ENCODE measurements at places on chromosomes 13 and 19. TPM values are rescaled to one million over a fixed set of nuclear protein-coding genes. Genes with fewer than 3 reads are reported as not detected.

- DNase-seq, result no peak
Observed at GRCh38 chr19:10006335-10006708, 4.0 kb downstream of the COL5A3 start.

- no peak for DNase-seq
Observed at GRCh38 chr13:112131713-112132113, 64.8 kb downstream of the SOX1 start.

DNA sequence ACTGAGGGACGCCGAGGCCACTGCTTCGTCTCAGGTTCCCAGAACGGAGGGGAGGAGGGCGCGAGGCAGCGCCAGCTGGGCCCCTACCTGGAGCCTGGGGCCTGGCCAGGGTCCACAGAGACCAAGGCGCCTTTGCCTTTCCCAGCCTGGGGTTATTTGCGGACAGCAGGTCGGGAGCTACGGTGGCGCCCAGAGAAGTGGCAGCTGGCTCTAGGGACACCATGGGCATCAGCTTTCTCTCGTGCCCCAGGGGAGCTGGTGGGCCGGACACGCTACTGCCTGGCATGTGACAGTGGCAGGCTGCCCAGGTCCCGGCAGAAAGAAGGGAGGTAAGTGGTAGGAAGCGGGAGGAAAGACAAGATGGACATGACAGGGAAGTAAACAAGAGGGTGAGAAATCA lies 19.0 kb downstream of the AKT2 start:
- DNase-seq, result no peak

GRCh38 chr19:11200015-11200574 lies 2.8 kb upstream of the KANK2 start:
- DNase-seq, result no peak

- no peak for DNase-seq
Observed at GRCh38 chr19:20964798-20965197, 41.7 kb downstream of the ZNF85 start.

DNA sequence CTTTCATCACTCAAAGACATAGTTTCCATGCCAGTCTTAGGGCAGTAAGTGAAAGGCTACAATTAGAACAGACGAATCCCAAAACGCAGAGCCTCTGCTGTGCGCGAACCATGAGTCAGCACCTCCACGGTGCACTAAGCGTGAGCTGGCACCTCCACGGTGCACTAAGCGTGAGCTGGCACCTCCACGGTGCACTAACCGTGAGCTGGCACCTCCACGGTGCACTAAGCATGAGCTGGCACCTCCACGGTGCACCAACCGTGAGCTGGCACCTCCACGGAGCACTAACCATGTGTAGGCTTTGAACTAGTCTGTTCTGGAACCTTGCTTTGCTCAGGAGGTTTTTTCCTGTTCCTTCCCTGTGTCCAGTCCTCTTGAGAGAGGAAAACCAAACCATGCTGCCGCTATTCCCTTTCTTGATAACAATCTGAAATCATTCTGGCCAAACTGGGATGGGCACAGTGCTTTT lies 120.6 kb downstream of the IRS2 start:
- no peak for DNase-seq

DNA sequence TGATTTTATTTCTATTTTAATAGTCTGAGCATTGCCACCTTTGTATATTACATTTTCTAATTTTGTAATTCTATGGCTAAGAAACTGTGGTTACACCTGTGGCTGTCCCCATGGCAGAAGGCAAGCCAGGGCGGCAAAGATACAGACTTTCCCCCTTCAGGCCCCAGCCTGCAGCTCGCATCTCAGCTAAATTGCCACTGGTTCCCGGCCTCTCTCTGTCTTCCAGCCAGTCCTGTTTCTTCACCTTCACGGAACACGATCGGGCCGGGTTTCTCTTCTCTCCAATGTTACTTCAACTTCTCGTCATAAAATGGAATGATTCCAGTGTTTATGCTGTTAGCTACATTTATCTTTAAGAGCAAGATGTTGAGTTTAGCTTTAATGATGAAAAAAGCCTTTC lies 124.5 kb upstream of the ZNF507 start:
- DNase-seq, result no peak

- no peak for DNase-seq
Observed at GRCh38 chr19:29966588-29967249, 24.7 kb downstream of the URI1 start.

DNA sequence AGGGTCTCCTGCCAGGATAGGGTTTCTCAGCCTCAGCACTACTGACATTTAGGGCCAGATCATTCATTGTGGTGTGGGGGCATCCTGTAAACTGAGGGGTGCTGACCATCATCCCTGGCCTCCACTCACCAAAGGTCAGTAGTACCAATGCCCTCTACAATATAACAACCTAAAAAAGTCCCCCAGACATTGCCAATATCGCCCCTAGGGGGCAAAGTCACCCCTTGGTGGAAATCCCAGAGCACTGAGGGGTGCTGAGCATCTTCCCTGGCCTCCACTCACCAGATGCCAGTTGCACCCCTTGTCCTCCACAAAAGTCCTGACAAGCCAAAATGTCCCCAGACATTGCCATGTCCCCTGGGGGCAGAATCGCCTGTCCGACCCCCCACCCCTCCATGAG lies 21.6 kb downstream of the CPAMD8 start:
- no peak for DNase-seq

DNA sequence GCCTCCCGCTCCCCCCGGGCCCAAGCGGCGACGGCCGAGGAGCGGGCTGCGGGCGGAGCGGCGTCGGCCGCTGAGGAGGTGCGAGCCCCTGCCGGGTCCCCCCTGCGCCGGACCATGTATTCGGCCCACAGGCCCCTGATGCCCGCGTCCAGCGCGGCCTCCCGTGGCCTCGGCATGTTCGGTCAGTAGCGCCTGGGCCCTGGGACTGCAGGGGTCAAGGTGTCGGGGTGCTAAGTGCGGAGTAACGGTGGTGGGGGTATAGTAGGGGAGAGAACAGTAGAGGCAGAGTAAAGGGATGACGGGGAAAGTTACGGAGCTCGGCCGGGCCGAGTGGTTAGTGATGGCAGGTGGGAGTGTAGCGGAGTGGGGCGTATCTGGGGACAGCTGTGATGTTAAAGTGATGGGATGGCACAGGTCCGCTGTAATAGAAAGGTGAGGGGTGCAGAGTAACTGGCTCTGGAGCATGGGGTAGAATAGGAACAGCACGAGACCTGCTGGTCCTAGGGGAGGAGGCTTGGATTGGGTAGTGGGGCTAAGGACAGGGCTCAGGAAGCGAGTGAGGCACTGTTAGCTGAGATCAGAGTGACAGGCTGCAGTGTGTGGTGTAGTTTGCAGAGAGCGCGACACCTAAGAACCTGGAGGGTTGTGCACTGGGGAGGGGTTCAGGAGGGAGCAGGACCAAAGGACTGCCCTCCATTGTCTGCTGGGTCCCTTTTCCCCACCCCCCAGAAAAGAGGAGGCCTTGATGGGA lies 15.7 kb downstream of the CIC start:
- DNase-seq, result peak; percentile 45

GRCh38 chr13:98665638-98665995 lies 86.9 kb downstream of the SLC15A1 start:
- DNase-seq, result no peak

GRCh38 chr19:47353307-47353712 lies 4.2 kb downstream of the DHX34 start:
- no peak for DNase-seq

DNA sequence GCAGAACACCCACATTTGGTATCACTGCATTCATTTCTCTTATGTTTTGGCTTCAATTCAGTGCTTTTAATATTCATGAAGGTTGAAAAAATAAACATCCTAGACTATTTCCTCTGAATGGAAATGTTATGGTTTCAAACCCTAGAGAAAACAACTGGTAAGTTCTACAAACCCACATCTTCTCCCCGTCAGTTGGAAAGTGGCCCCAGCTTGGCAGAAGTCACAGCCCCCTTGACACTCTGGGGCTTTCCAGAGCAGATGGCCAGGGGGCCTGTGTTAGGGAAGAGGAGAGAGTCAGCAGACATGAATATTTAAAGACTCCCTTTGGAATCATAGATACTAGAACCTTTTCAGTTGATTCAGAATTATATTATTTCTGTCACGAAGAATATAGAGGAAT lies 123.9 kb downstream of the SHISA2 start:
- DNase-seq, result no peak

- no peak for DNase-seq
Observed at GRCh38 chr13:43077906-43078305, 54.5 kb downstream of the DNAJC15 start.

DNA sequence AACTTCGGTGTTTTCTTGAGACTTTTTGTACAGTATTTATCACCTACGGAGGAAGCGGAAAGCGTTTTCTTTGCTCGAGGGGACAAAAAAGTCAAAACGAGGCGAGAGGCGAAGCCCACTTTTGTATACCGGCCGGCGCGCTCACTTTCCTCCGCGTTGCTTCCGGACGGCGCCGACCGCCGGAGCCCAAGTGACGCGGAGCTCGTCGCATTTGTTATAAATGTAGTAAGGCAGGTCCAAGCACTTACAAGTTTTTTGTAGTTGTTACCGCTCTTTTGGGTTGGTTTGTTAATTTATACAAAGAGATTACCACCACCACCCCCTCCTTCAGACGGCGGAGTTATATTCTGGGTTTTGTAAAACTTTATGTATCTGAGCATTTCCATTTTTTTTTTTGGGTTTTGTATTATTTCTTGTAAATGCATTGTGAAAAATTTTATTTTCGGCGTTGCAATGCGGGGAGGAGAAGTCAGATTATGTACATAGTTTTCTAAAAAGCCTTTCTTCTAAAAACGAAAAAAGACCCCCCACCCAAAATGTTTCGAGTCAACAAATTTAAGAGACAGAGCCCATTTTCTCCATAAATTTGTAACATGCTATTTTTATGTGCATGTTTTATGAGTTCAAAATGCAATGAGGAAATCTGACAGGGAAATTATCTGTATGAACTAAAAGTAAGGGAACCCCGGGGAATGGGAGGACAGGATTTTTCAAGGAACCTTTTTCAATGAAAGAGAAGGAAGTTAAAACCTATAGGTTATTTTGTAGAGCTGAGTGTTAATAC lies 2.3 kb downstream of the SOX1 start:
- no peak for DNase-seq

- DNase-seq, result no peak
Observed at GRCh38 chr13:57056601-57057180, 84.0 kb upstream of the PRR20A start.

DNA sequence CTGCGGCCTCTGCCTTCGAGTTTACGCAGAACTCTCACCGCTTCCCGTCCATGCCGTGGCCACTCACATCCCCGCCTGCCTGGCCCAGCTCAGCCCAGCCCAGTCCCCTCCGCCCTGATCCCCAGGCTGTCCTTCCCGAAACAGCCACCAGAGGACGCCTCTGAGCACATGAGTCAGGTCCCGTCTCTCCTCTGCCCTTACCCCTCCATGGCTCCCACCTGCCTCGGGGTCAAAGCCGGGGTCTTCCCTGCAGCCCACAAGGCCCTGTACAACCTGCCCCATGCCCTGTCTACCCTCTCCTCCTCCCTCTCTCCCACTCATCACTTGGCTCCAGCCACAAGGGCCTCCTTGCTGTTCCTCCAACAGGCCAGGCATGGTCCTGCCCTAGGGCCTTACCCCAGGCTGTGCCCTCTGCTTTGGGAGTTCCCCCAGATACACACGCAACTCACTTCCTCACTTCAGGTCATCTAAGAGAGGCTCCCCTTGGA lies 8.1 kb upstream of the SEMA6B start:
- peak; percentile 68 for DNase-seq

TJP3 gene
- 1.3 TPM for total RNA-seq

GAPDHS gene
- total RNA-seq, result not detected

IGFL1 gene
- not detected for total RNA-seq

LILRB4 gene
- not detected for total RNA-seq

SMIM44 gene
- not detected for total RNA-seq

CYP4F11 gene
- total RNA-seq, result not detected

C19orf53 gene
- 112 TPM for total RNA-seq

ZNF99 gene
- not detected for total RNA-seq

KANK3 gene
- 3.5 TPM for total RNA-seq

APOC4 gene
- total RNA-seq, result not detected

S1PR5 gene
- total RNA-seq, result 0.89 TPM

Data from activated CD8-positive, alpha-beta T cell treated with anti-CD3 and anti-CD28 coated beads, Interleukin-2, amount 10 ng/mL, durations not matched to agents 7 days and 5 days (primary cell).